ENCODE measurements at places on chromosomes 12 and 14. TPM values are rescaled to one million over a fixed set of nuclear protein-coding genes. Genes with fewer than 3 reads are reported as not detected.

SLC38A4 gene
- total RNA-seq: 0.21 TPM

NKX2-1 gene
- 0.13 TPM for total RNA-seq

PPP1R36 gene
- total RNA-seq: not detected

POLE gene
- 101 TPM for total RNA-seq

KIF26A gene
- 0.24 TPM for total RNA-seq

HHIPL1 gene
- total RNA-seq: not detected

AKAP3 gene
- 1.1 TPM for total RNA-seq

- no peak for DNase-seq
Measured at GRCh38 chr14:101480022-101480746, 81.1 kb upstream of the DIO3 start.

GRCh38 chr14:50826681-50827080 is 4.3 kb downstream of the NIN start:
- DNase-seq: no peak

- no peak for DNase-seq
Measured at GRCh38 chr14:32003585-32003984, 73.5 kb upstream of the ARHGAP5 start.

GRCh38 chr12:89412665-89413064 is 60.4 kb upstream of the DUSP6 start:
- DNase-seq: no peak

DNA sequence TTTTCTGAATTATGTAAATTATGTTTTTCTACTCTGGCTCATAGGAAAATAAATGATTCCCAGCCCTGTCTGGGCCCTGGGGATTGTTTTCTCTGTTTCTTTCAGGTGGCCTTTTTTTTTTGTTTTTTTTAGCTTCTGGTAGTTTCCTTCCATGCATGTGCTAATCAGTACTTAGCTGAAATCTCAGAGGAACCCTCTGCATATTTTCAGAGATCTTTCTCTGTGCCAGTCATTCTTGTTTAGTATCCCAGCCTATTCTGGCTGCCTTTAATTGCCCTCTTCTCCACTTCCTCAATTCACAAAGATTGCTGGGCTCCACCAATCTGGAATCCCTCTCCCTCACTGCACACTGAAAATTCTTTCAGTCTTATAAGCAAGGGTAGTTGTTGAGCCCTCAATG is 46.9 kb downstream of the CNOT2 start:
- DNase-seq: no peak

- no peak for DNase-seq
Measured at GRCh38 chr14:41144370-41144769, 462.3 kb upstream of the LRFN5 start.

- no peak for DNase-seq
Measured at GRCh38 chr12:91922139-91922538, 223.5 kb downstream of the BTG1 start.

DNA sequence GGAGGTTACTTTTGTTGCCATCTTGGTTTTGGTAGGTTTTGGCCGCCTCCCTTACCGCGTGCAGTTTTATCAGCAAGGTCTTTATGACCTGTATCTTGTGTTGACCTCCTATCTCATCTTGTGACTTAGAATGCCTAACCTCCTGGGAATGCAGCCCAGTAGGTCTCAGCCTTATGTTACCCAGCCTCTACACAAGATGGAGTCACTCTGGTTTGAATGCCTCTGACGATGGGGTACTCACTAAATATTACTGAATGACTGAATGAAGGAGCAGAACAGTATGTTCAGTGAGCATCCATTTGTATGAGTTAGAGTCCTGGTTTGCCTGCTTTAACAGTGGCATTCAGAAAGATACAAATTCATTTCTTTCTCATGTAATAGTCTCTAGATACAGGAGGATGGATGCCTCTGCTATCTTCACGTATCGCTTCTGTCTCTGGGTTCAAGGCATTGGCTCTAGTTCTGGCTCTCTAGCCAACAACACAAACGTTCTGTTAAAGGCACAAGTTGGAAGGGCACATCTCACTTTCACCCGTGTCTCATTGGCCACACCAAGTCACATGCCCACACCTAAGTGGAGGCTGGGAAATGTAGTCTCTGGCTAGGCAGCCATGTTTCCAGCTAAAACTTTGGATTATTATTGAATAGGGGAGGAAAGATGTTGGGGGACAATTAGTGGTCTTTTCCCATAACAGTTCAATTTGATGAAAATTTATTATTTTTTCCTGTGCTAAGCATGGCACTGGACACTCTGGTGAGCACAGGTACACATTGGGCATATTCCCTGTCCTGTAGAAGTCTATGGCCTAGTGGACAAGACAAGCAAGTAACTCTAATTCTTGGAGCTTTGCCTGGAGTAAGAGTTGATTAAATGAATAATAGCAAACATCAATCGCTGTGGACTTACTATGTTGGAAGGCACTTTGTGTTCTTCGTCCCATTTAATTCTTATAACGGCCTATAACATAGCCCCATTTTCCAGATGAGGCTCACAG is 75.2 kb upstream of the RPH3A start:
- DNase-seq: no peak

GRCh38 chr12:105156260-105156659 is 48.7 kb downstream of the WASHC4 start:
- DNase-seq: no peak

- no peak for DNase-seq
Measured at GRCh38 chr12:97260786-97261185, 201.8 kb upstream of the RMST start.

- no peak for DNase-seq
Measured at GRCh38 chr12:105315726-105316125, 14.8 kb upstream of the C12orf75 start.

DNA sequence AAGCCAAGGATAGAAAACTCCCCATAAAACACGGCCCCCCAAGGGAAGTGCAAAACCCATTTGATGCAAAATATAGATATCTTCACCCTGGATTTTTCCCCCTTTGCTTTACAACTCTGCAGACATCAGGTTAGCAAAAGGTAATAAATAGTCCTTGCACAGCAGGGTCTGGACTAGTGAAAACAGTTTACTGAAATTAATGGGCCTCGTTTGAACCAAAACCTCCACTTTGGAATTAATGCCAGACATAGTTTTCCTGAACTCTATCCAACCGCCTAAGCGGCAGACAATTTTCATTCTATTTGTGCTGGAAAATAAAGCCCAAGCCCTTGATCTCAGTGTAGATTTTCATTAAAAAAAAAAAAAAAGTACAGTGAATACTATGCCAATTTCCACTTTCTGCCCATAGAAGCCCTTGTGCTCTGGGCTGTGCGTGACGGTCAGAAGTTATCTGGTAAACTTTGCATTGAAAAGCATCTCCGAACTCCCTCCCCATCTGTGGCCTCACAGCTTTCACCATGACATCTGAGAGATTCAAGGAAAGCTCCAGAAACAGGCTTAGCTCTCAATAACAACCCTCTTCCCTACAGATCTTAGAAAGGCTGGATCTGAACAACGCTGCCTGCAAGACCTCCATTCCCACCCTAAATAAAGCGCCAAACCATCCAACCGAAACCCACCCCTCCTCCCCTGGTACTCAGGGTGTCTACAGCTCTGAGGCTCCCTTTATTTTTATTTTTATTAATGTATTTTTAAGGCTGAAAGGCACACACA is 11.0 kb upstream of the IRF2BPL start:
- DNase-seq: no peak

DNA sequence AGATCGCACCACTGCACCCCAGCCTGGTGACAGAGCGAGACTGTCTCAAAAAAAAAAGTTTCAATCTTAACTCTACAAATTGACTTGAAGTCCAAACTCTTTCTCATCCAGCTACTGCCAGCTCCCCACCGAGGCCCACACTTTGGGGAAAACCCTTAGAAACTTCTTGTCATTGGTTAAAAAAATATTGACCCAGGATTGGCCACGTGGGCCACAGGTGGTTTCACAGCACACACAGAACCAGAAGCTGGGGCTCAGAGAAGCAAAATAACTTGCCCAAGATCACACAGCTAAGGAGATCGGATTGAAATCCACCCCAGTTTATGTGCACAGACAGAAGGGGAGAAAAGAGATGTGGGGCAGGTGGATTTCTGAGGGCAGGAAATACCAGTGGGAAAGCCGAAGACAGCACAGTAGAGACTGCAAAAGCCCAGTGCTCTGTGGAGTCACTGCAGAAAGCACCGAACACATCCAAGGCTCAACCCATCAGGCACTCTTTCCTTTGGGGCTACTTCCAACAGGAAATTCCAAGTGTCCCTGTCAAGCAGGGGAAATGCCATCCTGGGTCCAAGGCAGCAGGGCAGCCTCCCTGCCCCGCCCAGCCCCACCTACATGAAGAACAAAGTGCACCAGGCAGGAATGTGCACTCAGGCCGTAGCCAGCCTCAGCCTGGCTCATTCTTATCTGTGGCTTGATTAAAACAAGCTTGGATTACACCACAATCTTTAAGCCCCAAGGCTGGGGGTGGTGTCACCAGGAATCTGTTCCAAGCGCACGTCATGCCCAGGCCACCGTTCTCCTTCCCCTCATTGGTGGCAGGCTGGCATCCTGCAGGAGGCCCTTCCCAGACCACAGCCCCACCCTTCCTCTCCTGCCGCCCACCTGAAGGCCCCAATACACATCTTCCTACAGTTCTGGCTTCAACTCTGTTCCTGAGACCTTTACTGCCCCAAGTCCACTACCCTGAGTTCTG is 72.5 kb downstream of the ITPK1 start:
- DNase-seq: no peak

GRCh38 chr12:97960741-97961608 is 498.4 kb downstream of the RMST start:
- no peak for DNase-seq

GRCh38 chr14:96281486-96281885 is 25.5 kb downstream of the BDKRB1 start:
- no peak for DNase-seq
